Karpas-422 (cell line): ENCODE measurements at places on chromosomes 4 and X.

GRCh38 chr4:36230534-36230933, 13.8 kb downstream of the ARAP2 start:
- no peak for DNase-seq

GRCh38 chr4:2963175-2963965, at the start of the genes GRK4 and NOP14:
Gene GRK4, plus strand, starts transcription at chr4:2963571. Its CDS starts 500 bp downstream, at chr4:2964071.
Gene NOP14, minus strand, starts transcription at chr4:2963406. Its CDS starts 87 bp downstream, at chr4:2963319.
- peak; percentile 99 for DNase-seq

DNA sequence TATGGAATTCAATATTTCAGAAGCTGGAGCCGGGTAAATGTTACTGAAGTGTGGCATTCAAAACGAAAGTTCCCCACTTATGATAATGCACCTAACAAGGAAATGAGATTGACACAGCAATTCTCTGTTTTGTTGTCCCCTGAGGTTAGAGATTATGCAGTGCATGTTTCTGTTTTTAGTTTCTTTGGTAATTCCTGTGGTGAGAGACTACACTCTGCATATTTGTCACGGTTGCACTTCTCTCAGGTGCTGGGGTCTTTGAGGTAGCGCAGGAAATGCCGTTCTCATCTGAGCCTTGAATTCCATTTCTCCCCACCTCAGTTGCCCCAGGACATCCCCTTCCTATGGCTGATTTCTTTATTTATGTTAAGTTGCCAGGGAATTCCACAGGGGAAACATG, 15.3 kb upstream of the BEND4 start:
- DNase-seq, result peak; percentile 58

GRCh38 chrX:43741843-43742573, 85.9 kb downstream of the MAOA start:
- DNase-seq, result no peak

DNA sequence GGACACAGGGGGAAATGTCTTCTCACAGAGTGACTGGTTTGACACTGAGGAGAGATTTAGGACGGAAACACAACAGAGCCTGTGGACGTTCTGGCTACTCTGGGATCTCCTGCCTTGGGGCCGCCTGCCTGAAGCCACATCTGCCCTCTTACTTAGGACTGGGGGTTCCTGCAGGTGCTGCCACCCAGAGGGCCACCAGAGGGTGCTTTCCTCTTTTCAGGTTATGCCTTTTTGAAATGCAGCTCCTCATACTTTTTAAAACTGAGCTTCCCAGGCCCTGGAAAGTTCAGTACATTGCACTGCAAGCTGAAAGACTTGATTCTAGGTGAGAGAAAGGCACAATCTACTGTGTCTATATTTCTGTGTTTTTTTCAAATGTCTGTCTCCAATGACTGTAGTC, 92.2 kb upstream of the PGRMC2 start:
- peak; percentile 93 for DNase-seq

DNA sequence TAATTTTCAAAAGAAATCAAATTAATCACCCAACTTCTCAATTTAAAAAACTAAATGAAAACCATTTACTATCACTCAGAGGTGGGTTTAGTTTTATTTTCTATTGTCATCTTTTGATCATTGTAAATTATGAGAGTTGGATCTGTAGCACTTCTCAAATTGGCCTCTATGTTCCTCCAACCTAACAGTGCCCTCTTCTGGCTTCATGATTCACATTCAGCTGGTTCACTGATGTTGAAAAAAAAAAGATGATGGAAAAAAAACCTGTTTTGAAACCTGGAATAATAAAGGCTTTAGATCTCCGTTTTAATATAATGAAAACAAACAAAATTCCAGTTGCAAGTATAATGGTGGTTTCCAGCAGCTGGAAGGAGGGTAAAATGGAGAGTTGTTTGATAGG, 2.4 kb upstream of the NBDY start:
- peak; percentile 81 for DNase-seq

- no peak for DNase-seq
Observed at GRCh38 chr4:76764251-76764650, 133.7 kb downstream of the SOWAHB start.

DNA sequence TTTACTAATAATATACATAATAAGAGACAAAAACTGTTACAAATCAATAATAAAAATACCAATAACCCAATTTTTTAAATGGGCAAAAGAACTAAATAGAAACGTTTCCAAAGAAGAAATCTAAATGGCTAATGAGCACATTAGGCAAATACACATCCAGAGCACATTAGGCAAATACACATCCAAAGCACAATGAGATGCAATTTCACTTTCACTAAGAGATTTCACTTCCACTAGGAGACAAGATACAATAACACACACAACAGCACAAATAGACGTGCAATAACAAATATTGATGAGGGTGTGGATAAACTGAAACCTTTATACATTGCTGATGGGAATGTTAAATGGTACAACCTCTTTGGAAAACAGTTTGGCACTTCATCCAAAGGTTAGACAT, 250.7 kb downstream of the ARAP2 start:
- no peak for DNase-seq

- DNase-seq, result peak; percentile 28
Observed at GRCh38 chr4:75696581-75696980, 23.4 kb upstream of the G3BP2 start.

DNA sequence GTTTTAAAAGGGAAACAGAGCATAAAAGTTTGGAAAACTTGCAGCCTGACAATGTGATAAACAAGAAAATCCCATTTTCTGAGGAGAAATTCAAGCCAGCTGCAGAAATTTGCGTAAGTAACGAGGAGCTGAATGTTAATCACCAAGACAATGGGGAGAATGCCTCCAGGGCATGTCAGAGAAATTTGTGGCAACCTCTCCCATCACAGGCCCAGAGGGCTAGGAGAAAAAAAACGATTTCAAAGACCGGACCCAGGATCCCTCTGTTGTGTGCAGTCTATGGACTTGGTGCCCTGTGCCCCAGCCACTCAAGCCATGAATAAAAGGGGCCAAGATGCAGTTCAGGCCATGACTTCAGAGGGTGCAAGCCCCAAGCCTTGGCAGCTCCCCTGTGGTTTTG, 355.4 kb upstream of the NDST3 start:
- DNase-seq, result no peak

DNA sequence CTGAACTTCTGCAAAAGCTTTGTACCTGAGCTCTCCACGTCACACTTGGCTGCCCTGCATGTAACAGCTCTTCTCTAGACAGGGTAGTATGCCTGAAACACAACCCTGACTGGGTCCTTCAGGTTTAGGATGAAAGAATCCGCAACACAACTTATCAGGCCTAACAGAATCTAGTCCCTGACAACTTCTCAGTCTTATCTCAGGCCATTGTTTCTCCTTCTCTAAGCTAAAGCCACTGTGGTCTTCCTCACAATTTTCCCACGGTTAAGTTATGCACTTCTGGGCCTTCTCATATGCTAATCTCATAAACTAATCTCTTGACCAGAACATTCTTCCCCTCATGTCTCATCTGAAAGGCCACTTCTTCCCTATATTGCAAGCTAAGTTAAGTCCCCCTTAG, 10.8 kb upstream of the TMPRSS11B start:
- no peak for DNase-seq

- DNase-seq, result no peak
Observed at GRCh38 chr4:75848891-75849290, 53.4 kb downstream of the PPEF2 start.

GRCh38 chr4:158903472-158904043, 134.7 kb downstream of the FNIP2 start:
- no peak for DNase-seq

GRCh38 chr4:102438396-102439235, 62.5 kb upstream of the NFKB1 start:
- DNase-seq, result no peak

- DNase-seq, result no peak
Observed at GRCh38 chrX:69195810-69196209, 30.6 kb upstream of the PJA1 start.

DNA sequence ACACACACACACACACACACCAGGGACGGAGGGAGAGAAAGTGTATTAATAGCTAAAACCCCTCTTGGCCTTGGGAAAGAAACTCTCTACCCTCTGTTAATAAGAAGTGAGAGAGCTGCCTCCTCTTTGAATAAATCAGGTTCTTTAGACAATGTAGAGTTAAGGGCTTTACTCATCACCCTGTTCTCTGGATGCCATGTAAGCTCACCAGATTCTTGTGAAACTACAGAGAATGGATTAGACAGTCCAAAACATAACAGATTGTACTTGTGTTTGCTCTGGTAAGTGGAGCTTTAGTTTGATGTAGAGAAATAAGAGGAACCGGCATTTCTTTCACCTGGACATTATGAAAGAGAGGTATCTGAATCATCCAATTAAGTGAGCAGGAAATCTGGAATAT, 263.2 kb downstream of the DMD start:
- no peak for DNase-seq

DNA sequence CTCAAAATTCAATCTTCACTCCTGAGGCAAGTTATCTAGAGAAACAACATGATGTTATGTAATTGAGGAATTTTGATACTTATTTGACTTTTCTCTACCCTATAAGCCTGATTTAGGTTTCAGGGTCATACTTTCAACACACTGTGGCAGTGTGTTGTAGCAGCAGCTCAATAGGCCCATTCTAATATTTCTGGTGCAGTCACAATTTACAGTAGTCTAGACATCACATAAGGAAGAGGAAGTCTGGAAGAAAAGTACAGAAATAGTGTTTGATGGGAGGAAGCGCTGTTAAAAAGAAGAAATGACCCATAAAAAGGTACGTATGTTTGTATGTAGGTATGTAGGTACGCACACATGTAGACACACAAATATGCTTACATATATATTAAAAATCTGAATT, 194.3 kb downstream of the ARHGAP24 start:
- no peak for DNase-seq

- DNase-seq, result no peak
Observed at GRCh38 chr4:1592068-1592708, 91.9 kb downstream of the FAM53A start.

- DNase-seq, result no peak
Observed at GRCh38 chrX:109719264-109719663, 13.8 kb downstream of the ACSL4 start.

- DNase-seq, result no peak
Observed at GRCh38 chrX:39896951-39897740, 200.6 kb downstream of the BCOR start.

DNA sequence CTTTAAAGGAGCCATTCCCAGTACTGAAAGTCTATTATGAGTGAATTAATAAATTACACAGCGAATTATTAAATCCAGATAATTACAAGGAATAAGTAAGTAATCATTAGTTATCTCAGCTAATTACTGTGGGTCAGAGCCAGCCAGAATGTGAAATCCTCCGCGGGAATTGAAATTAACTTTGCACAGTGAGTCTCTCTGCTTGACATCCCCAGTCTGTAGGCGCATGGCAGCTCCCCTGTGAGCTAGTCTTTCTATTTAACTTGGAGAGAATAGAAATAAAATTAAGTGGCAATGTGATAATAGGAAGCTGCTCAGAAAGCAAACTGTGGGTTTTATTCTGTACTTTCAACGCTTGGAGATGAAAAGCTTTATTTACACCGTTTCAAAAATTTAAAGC, 7.2 kb downstream of the POU4F2 start:
- DNase-seq, result no peak

DNA sequence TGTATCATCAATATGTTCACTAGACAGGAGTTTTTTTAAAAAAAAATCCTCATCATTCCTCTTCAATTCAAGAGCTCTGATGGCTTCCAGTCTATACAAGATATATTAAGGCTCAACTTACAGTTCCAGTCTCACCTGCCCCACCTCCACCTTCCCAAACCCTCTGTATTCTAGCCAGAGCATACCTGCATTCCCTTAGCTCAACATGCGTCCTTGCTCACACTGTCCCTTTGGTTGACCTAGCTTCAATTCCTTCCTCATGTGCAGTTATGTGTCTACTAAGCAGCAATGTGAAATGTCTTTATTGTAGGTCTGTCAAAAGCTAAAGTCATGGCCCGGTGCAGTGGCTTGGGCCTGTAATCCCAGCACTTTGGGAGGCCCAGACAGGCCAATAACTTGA, 10.8 kb downstream of the DHX15 start:
- DNase-seq, result no peak

GRCh38 chr4:79576429-79576753, 168.4 kb upstream of the GK2 start:
- DNase-seq, result peak; percentile 51

- DNase-seq, result no peak
Observed at GRCh38 chr4:165994701-165995100, 121.7 kb downstream of the TLL1 start.

DNA sequence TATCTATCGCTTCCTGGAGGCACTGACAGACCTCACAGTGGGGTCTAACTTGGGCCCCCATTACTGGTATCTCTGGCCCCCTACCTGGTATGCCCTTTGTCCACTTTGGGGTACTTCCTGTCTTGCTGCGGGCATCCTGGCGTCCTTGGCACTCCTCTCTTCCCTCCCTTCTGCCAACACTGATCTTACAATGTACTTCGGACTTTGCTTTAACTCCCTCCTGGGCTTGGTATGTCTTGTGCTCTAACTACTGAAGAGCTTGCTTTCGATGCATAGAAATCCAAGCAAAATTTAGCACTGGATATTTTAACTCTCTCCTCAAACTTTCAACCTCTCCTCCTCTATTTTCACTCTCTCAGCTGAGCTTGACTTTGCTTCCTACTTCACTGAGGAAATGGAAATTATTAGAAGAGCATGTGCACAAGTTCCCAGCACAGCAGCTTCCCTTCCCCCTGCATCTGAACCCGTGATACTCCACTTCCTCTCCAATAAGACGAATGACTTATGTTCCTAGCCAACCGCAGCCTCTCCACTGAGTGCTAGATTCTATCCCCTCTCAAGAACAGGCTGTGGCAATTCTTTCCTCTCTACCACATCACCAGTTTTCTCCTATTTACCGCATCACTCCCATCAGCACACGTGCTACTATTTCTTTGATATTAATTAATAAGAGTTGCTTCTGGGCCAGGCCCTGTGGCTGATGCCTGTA, 52.9 kb downstream of the SUPT20HL2 start:
- peak; percentile 38 for DNase-seq

GRCh38 chrX:132775263-132775823, 183.1 kb downstream of the HS6ST2 start:
- DNase-seq, result no peak

GRCh38 chr4:187301923-187302322, 578.3 kb upstream of the FAT1 start:
- no peak for DNase-seq

DNA sequence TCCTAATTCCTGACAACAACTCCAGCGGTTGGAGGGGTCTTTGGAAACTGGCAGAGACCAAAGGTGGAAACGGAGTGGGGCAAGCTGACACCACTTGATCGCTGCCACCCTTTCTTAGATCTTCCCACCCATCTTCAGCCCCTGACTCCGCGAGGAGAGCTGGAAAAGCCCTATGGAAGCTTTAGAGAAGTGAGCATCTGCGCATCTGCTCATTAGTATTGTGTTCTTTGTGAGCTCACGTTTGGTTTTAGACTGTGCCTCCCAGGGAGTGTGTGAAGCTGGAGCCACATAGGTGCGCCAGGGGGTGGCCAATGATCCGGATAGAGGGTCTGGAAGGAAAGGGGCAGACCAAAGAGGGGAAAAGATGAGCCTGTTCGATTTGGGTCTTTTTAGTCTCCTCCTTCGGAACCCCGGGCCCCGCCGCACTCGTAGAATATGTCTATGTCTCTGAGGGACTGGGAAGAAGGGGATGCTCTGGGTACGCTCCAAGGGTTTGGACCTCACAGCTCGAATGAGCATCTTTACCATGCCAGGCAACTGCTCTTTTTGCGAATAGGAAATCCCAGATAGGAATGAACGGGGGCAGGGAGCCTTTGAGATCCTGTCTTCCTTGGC, 578 bp upstream of the DKK2 start:
- no peak for DNase-seq

- DNase-seq, result peak; percentile 70
Observed at GRCh38 chrX:128518508-128518907, 466.3 kb upstream of the ACTRT1 start.

- no peak for DNase-seq
Observed at GRCh38 chrX:72254816-72255215, 16.0 kb upstream of the ERCC6L start.

GRCh38 chr4:3462790-3463415, at the start of gene DOK7:
Gene DOK7, plus strand, starts transcription at chr4:3463306. Its CDS starts 70 bp downstream, at chr4:3463376.
- no peak for DNase-seq
